ENCODE measurements at places on chromosomes 11 and 22. TPM values are rescaled to one million over a fixed set of nuclear protein-coding genes. Genes with fewer than 3 reads are reported as not detected.

DNA sequence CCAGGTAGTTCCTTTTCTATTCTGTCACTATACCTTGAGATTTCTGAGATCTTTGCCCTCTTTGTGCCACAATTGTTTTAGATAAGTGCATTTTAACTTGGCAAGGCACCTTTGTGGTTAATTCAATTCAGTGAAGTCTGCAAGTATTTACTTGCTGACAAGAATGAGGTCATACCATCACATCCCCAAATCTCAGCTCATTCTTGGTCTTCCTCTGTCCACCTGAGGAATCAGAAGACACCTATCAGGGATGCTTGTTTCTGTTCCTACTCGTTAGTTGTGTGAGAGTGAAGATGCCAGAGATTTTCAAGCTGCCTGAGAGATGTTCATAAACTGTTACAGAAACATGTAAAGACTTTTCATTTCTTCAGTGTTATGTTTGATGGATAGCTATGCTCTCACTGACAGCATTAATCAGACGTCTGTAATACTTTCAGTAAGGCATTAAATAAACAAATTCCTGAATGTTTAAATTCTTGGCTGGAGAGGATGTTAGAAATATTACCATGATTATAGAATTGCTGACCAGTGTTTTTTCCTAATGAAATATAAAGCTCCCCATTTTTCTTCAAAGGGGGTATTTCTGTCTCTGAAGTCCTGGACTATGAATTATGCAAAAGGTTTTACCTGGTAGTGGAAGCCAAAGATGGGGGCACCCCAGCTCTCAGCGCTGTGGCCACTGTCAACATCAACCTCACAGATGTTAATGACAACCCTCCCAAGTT is 135.0 kb upstream of the MTNR1B start:
- no peaks in the 10 kb centered on the region for H3K27me3 ChIP-seq
- H3K27ac ChIP-seq = no peak overlapping the region
- H3K36me3 ChIP-seq = no peaks in the 10 kb centered on the region
- H3K4me1 ChIP-seq = no peaks in the 10 kb centered on the region
- no peak overlapping the region for H3K4me3 ChIP-seq

DNA sequence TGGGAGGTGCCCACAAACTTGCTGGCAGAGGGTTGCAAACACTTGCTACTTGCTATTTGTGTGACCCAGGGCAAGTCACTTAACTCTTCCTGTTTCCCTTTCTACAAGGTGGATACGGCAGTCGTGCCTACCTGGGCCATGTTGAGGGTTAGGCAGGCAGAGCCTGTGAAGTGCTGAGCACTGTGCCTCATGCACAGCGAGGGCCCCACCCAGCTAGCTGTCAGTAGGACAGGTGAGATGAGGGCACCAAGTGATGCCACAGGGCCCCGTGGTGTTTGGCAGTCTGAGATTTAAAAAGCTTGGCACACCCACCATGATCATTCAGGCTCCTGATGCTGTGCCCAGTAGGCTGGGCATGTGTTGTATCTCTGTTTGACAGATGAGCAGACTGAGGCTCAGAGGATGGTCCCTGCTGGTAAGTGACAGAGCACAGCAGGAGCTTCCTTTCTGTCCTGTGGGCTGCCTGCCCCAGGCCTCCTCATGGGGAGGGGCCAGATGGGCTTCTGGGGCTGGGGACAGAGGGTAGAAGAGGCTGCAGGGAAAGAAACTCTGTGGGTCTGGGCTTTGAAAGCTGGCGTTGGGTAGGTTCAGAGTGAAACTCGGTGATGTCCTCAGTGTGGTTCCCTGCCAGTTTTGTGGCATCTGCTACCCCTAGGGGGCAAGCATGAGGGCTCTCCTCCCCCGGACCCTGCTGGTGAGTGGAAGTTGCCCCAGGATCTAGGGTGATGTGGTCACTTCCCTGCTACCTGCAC is 59.3 kb downstream of the TSPAN18 start:
- no peaks in the 10 kb centered on the region for H3K27me3 ChIP-seq
- DNase-seq = no peak
- H3K27ac ChIP-seq = no peak overlapping the region
- H3K4me1 ChIP-seq = peaks cover 28% of the 10 kb centered on the region

DNA sequence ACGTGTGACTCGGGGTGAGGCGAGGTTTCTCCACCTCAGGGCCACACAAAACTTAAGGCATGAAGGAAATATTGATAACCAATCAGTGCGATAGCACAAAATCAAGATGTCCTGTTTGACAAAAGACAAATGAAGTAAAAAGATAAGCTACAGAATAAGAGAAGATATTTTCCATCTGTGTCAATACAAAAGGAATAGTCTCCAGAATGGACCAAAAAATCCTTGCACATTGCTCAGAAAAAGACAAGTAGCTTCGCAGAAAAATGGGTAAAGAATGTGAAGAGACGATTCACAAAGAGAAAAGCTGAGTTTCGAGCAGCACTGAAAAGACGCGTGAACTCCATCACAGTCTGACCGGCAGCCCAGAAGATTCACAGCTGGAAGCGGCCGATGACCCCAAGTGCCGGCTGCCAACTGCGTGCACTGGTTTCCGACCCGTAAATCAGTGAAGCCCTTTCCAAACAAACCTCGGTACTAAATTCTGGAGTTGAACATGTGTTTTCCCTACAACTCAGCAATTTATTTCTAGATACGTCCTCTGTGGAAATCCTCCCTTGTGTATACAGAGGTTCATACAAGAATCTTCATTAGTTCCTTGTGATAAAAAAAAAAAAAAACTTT is 308.4 kb downstream of the BRD1 start:
- no peaks in the 10 kb centered on the region for H3K36me3 ChIP-seq
- no peaks in the 10 kb centered on the region for H3K4me1 ChIP-seq
- no peak overlapping the region for H3K4me3 ChIP-seq
- no peak overlapping the region for H3K27ac ChIP-seq
- DNase-seq = peak; percentile 10
- no peaks in the 10 kb centered on the region for H3K27me3 ChIP-seq

DNA sequence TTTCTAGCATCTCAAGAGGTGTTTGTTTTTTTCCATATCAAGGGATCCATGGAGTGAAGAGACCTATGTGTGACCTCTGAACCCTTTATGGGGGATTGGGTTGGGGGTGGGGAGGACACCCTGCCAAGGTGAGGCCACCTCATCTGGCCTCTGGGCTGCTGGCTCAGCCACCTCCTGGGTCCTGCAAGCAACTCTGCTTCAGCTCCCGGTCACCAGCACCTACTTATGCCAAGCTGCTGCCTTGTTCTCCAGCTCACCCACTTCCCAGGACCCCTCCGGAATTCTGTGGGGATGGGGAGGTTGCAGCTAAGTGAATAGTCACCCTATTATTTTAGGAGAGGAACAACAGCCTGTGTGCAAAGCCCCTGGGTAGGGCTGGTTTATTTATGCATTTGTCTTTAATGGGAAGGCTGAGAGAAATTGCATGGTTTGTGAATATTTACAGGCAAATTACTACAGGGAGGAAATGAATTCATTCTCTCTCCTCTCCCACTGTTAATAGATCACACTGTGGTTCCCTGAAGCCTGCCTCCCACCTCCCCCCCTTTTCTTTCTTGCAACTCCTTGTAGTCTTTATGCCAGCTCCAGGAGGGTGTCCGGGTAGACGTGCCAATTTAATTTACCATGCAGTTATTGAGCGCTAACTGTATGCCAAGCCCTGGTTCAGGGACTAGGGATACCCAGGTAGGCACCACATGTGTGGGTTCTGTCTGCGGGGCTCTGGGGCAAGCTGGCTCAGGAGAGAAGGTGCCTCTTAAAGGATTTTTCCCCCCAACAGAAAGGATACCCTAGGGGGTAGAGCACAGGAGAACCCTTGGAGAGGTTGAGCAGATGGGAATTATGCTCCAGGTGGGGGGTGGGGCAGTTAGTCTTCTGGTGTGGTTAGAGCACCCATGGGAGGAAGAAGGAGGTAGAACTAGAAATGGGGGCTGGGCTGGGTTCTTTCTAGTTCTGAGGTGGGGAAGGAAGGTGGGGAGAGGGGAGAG is 50.7 kb downstream of the TSPAN18 start:
- no peaks in the 10 kb centered on the region for H3K36me3 ChIP-seq
- H3K4me3 ChIP-seq = no peak overlapping the region
- H3K27ac ChIP-seq = no peak overlapping the region
- H3K27me3 ChIP-seq = no peaks in the 10 kb centered on the region
- peaks cover 69% of the 10 kb centered on the region for H3K4me1 ChIP-seq

The CCDC157 gene
- 2.8 TPM for total RNA-seq

The KCNC1 gene
- total RNA-seq = 1.3 TPM

The SLCO2B1 gene
- 124 TPM for total RNA-seq

DNA sequence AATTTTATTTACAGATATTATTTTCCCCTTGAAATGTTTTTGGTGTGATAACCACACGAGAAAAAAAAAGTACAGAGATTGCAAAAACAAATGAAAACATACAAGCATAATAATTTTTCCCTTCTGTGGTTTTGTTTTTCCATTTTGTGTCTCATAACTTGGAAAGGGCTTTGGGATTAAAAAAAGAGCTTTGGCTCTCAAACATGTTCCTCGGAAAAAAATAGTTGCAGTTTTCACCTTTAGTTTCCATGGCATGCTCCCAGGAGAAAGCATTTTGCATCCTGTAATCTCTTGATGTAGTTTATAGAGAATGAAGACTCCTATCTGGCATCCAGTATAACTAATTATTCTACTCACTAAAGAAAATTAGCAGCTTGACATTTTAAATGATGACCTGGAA is 362.1 kb upstream of the PDGFD start:
- H3K4me3 ChIP-seq = no peak overlapping the region
- no peaks in the 10 kb centered on the region for H3K4me1 ChIP-seq
- no peaks in the 10 kb centered on the region for H3K27me3 ChIP-seq
- H3K36me3 ChIP-seq = no peaks in the 10 kb centered on the region
